Ureter (tissue), 1 donor: ENCODE measurements at places on chromosomes 3 and 15. TPM values are rescaled to one million over a fixed set of nuclear protein-coding genes. Genes with fewer than 3 reads are reported as not detected.

The CISH gene
- total RNA-seq: 15.0 TPM

The CMTM7 gene
- total RNA-seq: 72.2 TPM

The CD200R1L gene
- not detected for total RNA-seq

The PLSCR2 gene
- 2.6 TPM for total RNA-seq

The KLHL40 gene
- total RNA-seq: not detected

The RLBP1 gene
- not detected for total RNA-seq

The SERPINI2 gene
- total RNA-seq: 0.55 TPM

The SLC6A11 gene
- 4.1 TPM for total RNA-seq

The PLSCR1 gene
- total RNA-seq: 136 TPM

The POTEB2 gene
- not detected for total RNA-seq

The TRH gene
- total RNA-seq: not detected

The MOBP gene
- total RNA-seq: not detected

The TBC1D23 gene
- 44.7 TPM for total RNA-seq

The KBTBD8 gene
- total RNA-seq: 4.3 TPM

The SLC28A2 gene
- total RNA-seq: not detected

The HGD gene
- 0.36 TPM for total RNA-seq

The SEMA6D gene
- 8.8 TPM for total RNA-seq

The NEK10 gene
- total RNA-seq: 9.4 TPM

The CPNE4 gene
- total RNA-seq: 1.9 TPM

The CADM2 gene
- total RNA-seq: 6.9 TPM

The RAD18 gene
- total RNA-seq: 9.4 TPM

The PLCL2 gene
- total RNA-seq: 9.5 TPM

The AVEN gene
- 12.4 TPM for total RNA-seq

The SLC22A13 gene
- total RNA-seq: 0.68 TPM

The SLCO2A1 gene
- total RNA-seq: 89.1 TPM

The LRTM1 gene
- not detected for total RNA-seq

The PP2D1 gene
- not detected for total RNA-seq

The XIRP1 gene
- 0.13 TPM for total RNA-seq

The CYP11A1 gene
- 2.4 TPM for total RNA-seq

The LMAN1L gene
- total RNA-seq: not detected

The SMCO1 gene
- not detected for total RNA-seq

The KBTBD13 gene
- 0.18 TPM for total RNA-seq

The CPNE9 gene
- total RNA-seq: 0.29 TPM

The CYP8B1 gene
- not detected for total RNA-seq

The PPP1R2 gene
- 52.2 TPM for total RNA-seq

The SI gene
- not detected for total RNA-seq

The SLC28A1 gene
- not detected for total RNA-seq

The FETUB gene
- total RNA-seq: not detected

The TICRR gene
- 0.47 TPM for total RNA-seq

The CACNA2D2 gene
- 2.6 TPM for total RNA-seq

The GOLGA8Q gene
- total RNA-seq: 2.3 TPM

The ADAMTS7 gene
- 4.2 TPM for total RNA-seq

The ARPP21 gene
- total RNA-seq: 2.1 TPM

The CHL1 gene
- 5.5 TPM for total RNA-seq
